Kidney glomerular epithelial cell (primary cell): ENCODE measurements at places on chromosomes 5 and 9.

DNA sequence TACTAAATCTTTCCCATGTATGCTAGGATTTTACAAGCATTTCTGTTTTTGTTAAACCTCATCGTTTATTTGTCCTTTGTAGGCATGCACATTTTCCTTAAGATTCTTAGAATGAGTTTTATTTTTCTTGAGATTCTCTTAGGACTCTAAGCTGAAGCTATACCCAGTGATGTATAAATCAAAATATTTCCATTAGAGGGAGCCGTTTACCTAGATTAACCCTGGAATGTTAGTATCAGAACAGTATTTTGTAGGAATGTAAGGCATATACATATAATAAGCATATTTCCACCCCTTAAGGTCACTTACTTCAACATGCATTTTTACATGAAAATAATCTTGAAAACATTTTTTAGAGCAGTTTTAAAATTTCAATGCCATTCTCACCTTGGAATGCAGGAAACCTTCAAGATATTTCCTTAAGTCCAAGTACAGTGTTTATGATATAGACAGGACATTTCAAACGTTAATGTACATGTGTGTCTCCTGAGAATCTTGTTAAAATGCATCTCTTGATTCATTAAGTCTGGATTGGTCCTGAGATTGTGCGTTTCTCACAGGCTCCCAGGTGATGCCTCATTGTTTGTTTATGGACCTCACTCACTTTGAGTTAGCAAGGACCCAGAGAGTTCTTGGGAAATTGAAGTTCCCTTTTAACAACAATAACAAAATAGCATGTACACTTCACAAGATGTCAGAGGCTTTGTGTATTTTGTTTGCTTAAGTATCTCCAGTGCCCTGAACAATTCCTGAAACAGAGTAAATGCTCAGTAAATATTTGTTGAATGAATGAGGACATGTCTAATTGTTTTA is 34.9 kb upstream of the FCHO2 start:
- DNase-seq: no peak

- DNase-seq: no peak
Measured at GRCh38 chr9:106932178-106932577, 69.2 kb downstream of the ZNF462 start.

GRCh38 chr9:34177593-34178435 is 1.0 kb upstream of the UBAP1 start:
- no peak for DNase-seq

DNA sequence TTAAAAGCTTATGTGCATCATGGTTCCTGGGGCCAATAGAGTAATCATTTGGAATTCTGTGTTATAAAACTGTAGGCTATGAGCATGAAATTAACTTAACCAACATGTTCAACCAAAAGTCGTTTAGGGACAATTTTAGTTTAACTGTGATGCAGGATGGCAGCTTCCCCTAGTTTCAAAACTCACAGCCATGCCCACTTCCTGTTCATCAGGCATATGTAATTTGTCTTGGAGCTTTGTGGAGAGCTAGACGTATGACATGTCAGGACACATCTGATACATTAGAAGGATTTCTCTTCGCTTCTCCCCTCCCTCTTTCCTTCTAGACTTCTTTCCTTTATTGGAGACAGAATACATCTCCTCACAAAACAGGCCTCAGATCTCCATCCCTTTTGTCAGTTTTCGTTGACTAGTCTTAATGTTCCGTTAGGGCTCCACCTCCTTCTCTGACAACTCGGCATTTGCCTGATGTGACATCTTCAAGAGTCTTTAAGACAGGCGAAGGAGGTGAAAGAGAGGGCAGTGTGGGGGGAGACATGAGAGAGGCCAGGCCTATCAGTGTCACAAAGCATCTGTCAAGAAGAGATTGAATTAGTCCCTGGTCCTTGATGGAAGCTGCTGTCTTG is 176.0 kb downstream of the MSX2 start:
- DNase-seq: no peak

GRCh38 chr5:38465061-38465460 is 91.4 kb downstream of the LIFR start:
- no peak for DNase-seq
